ENCODE measurements at places on chromosomes 13 and 19.
A peak's percentile ranks its signal among the peaks of the same experiment; 100 is the strongest.

GRCh38 chr13:45932676-45933075 lies 81.1 kb upstream of the SIAH3 start:
- DNase-seq, result peak; percentile 42

DNA sequence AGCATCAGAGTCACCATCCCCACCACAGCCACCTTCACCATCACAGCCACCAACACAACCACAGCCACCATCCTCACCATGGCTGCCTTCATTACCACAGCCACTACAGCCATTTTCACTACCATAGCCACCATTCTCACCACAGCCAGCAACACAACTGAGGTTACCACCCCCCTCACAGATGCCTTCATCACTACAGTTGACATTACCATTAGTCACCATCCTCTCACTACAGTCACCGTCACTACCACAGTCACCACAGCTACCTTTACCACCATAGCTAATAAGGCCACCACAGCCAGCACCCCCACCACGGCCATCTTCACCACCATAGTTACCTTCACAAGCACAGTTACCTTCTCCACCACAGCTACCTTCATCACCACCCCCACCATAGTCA lies 269.6 kb downstream of the DNAJC15 start:
- no peak for DNase-seq

DNA sequence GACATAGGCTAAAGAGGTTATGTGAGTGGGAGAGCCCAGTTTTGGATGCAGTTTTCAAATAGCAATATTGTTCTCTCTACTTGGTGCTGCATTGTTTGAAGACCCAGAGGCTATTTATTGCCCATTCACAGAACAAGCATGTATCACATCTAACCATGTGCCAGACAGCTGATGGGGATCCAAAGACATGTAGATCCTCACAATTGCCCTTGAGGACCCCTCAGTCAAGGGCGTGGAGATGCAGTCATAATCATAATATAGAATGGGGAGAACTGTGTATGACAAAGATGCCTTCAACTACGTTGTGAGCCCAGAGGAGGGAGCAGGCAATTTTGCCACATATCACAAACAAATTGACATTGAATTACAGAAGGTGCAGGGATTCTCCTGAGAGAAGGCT lies 70.5 kb downstream of the NHLRC3 start:
- no peak for DNase-seq

GRCh38 chr19:41299755-41300089 lies 10.2 kb upstream of the CCDC97 start:
- no peak for DNase-seq

- no peak for DNase-seq
These were observed 206.8 kb downstream of the UQCRFS1 start for GRCh38 chr19:29006057-29006735.

- no peak for DNase-seq
These were observed 11.9 kb upstream of the GGACT start for GRCh38 chr13:100600461-100600860.

DNA sequence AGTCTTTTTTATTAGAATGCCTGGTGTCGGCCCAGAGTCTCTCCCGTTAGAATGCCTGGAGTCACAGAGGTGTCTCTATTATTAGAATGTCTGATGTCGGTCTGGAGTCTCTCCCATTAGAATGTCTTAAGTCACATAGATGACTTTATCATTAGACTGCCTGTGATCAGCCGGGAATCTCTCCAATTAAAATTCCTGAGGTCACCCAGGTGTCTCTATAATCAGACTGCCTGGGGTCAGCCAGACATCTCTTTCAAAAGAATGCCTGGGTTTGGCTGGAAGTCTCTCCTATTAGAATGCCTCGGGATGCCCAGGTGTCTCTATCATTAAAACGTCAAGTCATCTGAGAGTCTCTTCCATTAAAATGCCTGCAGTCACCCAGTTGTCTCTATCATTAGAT lies 1493.9 kb downstream of the UQCRFS1 start:
- DNase-seq, result no peak

- DNase-seq, result no peak
These were observed 371.6 kb upstream of the OBI1 start for GRCh38 chr13:79030513-79030912.

DNA sequence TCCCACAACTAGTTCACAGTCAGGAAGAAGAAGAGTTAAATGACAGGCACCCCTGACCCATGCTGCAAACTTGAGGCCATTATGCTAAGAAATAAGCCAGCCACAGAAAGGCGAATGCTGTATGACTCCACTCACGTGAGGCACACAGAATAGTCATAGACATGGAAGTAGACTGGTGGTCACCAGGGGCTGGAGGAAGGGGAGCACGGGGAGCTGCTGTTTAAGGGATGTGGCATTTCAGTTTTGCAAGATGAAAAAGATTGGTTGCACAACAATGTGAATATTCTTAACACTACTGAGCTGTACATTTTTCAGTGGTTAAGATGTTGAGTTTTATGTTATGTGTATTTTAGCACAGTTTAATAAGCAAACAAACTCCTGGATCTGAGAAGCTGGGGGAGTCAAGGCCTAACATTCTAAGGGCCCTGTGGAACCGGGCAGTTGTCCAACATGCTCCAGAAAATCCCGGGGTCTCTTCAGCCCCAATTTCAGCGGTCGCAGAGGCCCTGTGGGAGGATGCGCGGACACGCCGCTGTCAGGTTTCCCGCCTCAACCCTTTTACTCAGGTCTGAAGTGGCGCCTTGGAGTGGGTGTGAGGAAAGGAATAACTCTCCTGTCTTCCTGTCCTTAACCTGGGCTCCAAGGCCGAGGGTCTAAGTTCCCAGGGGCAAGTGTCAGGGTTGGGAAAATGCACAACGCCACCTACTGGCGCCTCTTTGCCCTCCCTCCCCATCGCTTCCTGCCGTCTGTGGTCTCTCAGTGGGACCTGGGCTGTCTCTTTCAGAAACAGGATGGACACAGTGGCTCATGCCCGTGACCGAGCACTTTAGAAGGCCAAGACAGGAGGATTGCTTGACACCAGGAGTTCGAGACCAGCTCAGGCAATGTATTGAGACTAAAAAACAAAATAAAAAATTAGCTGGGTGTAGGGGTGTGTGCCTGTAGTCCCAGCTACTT lies 4.4 kb upstream of the TMEM272 start:
- DNase-seq, result peak; percentile 20
